ENCODE measurements at places on chromosomes 16 and 17.
A peak's percentile ranks its signal among the peaks of the same experiment; 100 is the strongest.

- DNase-seq = no peak
These were observed 138.9 kb downstream of the SEC14L1 start for GRCh38 chr17:77279448-77280303.

DNA sequence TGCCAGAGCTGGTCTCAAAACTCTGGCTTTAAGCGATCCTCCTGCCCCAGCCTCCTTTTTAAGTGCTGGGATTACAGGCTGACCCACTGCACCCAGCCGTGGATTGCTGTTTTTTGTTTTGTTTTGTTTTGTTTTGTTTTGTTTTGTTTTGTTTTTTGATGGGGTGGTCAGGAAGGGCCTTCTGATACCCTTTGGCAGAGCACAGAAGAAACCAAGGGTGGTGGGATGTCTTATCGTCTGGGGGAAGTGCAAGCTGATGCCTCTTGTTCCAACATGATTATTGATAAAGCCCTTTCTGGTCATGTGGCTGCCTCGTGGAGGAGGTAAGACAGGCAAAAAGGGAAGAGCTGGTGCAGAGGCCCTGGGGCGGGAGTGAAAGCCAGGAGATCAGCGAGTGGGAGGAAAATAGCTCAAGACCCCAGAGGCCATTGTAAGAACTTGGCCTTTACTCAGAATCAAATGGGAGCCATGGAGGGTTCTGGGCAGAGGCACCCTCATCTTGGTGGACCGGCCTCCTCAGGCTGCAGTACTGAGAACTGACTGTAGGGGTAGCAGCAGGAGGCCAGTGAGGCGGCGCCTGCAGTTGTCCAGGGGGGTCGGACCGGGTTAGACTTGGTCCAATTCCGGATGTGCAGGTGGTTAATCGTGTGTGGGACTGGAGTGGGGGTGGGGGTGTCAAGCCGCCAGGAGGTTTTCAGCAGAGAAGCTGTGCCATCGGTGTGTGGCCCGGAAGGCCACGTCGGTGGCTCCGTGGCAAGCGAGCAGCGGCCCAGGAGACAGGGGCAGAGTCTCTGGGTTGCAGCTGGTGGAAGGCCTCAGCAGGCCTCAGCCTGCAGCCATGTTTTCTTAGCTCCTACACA, 84.4 kb upstream of the GSE1 start:
- DNase-seq = peak; percentile 8

GRCh38 chr16:12767897-12768296, 35.8 kb downstream of the CPPED1 start:
- no peak for DNase-seq

GRCh38 chr17:46877466-46877865, 26.1 kb downstream of the WNT9B start:
- no peak for DNase-seq

GRCh38 chr16:84673203-84673535, 24.9 kb downstream of the KLHL36 start:
- DNase-seq = no peak

DNA sequence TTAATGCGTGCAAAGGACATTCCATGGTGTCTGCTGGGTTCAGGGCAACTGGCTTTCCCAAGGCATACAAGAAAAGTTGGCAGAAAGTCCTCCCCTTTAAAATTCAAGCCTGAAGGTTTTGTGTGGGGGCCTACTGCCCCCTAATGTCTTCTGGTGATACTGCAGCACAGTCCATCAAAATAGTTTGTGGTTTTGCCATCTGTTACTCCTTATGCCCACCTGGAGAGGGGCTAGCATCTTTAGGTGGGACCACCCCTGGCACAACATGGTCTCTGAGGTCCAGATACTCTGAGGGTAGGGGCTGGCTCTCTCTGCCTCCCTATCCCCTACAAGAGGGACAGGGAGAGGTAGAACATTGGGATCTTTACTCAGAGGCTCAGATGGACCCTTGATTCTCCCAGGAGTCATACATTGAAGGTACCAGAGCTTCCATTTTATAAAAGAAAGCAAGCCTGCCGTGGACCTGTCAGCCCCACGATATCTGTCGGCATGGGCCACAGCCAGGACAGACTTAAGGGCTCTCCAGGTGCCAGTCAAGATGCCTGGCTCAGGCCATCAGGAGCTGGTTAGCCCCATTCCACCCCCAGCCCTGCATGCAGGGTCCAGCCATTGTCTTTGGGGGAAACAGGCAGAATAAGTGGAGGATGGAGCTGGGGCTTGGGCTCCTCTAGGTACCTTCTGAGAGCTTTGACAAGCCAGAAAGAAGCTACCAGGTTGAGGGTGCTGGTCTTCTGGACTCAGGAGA, 6.3 kb downstream of the ESRP2 start:
- peak; percentile 35 for DNase-seq

Data from stimulated activated CD4-positive, alpha-beta T cell treated with anti-CD3 and anti-CD28 coated beads, Interleukin-12 subunit alpha, Interleukin-12 subunit beta, amount 100 ng/mL, for 4 hours (primary cell).